Activated CD4-positive, alpha-beta T cell treated with anti-CD3 and anti-CD28 coated beads, Interleukin-2, amount 50 U/mL, for 16 hours (primary cell): ENCODE measurements at places on chromosomes 12 and 14.
A peak's percentile ranks its signal among the peaks of the same experiment; 100 is the strongest.

DNA sequence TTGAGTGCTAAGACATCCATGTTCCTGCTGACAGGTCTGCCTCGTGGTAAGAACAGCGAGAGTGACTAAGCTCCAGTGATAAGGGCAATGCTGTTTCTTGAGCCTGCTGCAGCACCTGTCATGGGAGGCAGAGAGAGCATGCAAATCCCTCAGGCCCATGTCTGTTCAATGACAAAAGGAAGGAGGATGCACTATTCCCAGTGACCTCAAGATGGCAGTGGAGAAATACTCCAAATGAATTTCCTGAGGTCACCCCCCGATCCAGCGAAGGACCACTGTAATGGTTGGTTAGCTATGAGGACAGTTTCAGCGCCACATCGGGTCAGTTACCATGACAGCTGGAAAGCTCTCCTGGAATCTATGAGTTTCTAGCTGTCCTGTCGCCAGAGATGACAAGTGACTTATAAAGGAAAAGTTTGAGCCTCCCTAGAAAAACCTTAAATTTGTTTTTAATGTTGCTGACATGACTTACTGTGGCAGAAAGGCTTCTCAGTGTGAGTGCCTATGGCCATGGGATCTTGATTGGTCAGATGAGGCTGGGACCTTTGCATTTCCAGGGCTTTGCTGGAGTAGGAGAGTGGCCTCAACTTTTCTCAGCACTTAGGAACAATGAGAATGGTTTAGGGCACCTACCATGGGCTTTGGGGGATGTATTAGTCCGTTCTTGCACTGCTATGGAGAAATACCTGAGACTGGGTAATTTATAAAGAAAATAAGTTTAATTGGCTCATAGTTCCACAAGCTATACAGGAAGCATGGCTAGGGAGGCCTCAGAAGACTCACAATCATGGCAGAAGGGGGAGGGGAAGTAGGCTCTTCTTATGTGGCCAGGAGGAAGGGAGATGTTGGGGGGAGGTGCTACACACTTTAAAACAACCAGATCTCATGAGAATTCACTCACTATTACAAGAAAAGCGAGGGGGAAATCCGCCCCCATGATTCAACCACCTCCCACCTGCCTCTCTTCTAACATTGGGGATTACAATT is 88.0 kb upstream of the TMEM260 start:
- peak; percentile 44 for DNase-seq

DNA sequence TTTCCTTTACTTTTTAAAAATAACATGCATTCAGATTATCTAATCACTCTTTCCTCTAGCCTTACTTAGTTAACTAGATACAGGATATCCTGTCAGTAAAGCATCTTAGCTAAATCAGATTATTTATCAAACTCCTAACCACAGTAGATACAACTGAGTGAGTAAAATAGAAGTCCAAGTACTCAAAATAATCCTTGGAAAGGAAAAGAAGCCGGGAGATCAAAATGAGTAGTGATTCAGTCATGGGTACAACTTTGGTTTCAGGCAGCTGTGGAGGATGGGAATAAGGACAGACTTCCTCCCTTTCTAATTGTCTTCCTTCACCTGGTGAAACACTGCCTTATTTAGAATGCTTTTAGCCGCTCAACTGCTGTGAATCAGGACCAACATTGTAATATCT is 29.4 kb downstream of the GNG2 start:
- no peak for DNase-seq

GRCh38 chr14:23580152-23580926 is 1.7 kb upstream of the JPH4 start:
- DNase-seq, result no peak

GRCh38 chr14:75271514-75271913 is 7.1 kb upstream of the FOS start:
- DNase-seq, result no peak

GRCh38 chr14:68236582-68237458 is 417.2 kb downstream of the RAD51B start:
- DNase-seq, result no peak

DNA sequence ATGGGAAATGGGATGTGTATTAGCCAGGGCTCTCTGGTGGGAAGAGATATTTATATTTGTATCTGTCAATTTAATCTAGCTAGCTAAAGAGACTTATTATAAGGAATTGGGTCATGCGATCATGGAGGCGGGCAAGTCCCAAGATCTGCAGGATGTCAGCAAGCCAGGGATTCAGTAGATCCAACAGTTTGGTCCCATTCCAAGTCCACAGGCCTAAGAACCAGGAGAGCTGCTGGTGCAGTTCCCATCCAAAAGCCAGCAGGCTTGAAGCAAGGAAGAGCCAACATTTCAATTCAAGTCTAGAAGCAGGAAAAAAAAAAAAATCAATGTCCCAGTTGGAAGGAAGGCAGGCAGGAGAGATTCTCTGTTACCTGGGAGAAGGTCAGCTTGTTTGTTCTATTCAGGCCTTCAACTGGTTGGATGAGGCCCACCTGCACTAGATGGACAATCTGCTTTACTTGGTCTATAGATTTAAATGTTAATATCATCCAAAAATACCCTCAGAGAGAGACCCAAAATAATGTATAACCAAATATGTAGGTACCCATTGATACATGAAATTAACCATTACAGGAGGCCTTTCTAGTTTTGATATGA is 60.7 kb upstream of the BCAT1 start:
- DNase-seq, result no peak

GRCh38 chr14:71891970-71892369 is 40.3 kb upstream of the RGS6 start:
- no peak for DNase-seq

- no peak for DNase-seq
Measured at GRCh38 chr12:117517219-117517739, 155.9 kb upstream of the NOS1 start.

DNA sequence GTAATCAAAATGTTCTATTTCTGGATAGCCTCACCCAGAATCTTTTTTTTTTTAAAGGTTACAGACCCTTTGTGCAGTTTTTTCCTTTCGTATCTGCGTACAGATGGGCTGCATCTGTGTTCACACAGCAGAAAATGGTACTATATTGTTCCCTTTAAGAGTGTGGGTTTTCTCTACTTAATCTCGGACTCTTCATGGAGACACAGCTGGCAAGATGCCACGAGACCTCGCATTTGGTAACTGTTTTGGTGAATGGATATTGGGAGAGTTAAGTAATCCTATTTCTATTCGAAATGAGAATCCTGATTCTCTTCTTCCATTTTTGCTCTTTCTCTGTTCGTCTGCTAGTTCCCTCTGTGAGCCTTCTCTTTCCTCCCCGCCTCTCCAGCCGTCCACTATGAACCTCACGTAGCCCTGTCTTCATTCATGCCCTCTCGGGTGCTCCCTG is 85.7 kb downstream of the SAMD4A start:
- no peak for DNase-seq

DNA sequence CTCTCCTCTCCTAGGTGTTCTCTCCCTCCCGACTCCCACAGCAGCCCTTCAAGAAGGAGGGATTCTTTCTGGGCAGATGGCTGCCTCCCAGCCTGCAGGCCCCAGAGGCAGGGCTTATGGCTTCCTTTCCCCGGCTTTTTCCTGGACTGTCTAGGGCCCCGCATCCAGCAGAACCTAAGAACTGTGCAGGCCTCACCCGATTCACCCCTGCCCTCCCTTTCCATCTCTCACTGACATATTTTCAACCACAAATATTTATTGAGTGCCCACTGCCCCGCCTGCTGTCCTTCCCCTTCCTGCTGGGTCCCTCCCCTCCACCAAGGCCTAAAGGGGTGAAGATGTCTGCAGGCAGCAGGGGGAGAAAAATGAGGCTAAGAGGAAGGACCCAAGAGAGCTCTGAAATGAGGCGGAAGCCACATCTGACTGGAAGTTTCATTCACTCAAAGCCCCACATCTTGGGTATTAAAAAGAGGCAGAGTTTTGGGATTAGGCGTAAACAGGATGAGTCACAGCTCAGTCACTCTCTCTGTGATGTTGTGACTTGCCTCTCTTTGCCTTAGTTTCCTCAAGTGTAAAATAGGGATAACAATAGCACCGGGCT is 2.9 kb downstream of the SCNN1A start:
- peak; percentile 20 for DNase-seq

DNA sequence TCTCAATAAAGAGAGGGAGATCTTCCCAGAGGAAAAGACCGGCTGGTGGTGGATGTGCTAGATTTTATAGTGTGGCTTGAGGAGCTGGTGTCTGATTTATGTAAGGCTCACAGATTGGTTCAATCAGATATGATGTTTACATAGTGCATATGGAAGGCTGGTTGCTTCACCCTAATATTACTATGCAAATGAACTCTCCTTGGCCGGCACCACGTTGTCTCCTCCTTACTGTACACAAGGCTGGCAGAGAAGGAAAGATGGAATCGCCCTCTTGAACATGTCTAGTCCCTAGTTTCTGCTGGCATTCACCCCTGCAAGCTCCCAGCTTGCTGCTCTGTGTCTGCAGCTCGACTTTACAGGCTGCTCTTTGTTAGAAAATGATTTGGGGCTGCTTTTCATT is 8.9 kb downstream of the FAM186A start:
- no peak for DNase-seq

DNA sequence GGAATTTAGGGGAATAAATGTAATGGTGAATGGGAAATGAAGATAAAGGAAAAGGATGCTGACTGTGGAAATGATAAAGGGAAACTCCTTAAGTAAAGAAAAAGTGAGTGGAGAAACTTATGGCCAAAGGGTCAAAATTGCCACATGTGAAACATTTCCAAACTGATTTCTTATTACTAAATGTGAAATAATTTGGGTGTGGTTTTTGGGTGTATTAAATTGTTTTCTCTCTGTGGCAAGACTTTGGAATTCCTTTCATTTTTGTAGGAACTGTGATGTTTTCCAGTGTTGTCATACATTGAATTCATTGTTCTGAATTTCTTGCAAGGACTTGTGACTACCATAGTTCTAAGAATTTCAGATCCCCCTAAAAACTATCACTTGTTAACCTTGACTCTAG is 1891.5 kb upstream of the SEL1L start:
- DNase-seq, result no peak
